ENCODE measurements at places on chromosomes 12 and 14. TPM values are rescaled to one million over a fixed set of nuclear protein-coding genes. Genes with fewer than 3 reads are reported as not detected.

PLEKHG7 gene
- total RNA-seq, result not detected

POTEM gene
- not detected for total RNA-seq

TPPP2 gene
- not detected for total RNA-seq

ALDH1L2 gene
- total RNA-seq, result 8.3 TPM

MFAP5 gene
- not detected for total RNA-seq

NRIP2 gene
- total RNA-seq, result 0.23 TPM

NCKAP5L gene
- 14.5 TPM for total RNA-seq

KRT82 gene
- total RNA-seq, result not detected

GPRC5A gene
- 0.23 TPM for total RNA-seq

TMPRSS12 gene
- not detected for total RNA-seq

HOXC12 gene
- not detected for total RNA-seq

NPFF gene
- 1.2 TPM for total RNA-seq

CDKL1 gene
- total RNA-seq, result 11.3 TPM

SYT1 gene
- total RNA-seq, result 235 TPM

GNB3 gene
- 3.2 TPM for total RNA-seq

PZP gene
- total RNA-seq, result 0.23 TPM

EMP1 gene
- 5.3 TPM for total RNA-seq

NRDE2 gene
- total RNA-seq, result 14.8 TPM

CMKLR1 gene
- 2.8 TPM for total RNA-seq

ISCA2 gene
- total RNA-seq, result 25.4 TPM

USP44 gene
- 4.4 TPM for total RNA-seq
